ENCODE measurements at places on chromosomes 1 and 21. TPM values are rescaled to one million over a fixed set of nuclear protein-coding genes. Genes with fewer than 3 reads are reported as not detected.

The FCRL5 gene
- total RNA-seq: 0.11 TPM

The RRP15 gene
- 17.9 TPM for total RNA-seq

The KRTAP11-1 gene
- not detected for total RNA-seq

The OR2T29 gene
- not detected for total RNA-seq

The SYCP1 gene
- total RNA-seq: not detected

The PPFIA4 gene
- 6.5 TPM for total RNA-seq

The FCRLA gene
- total RNA-seq: 0.48 TPM

The NAV1 gene
- 27.5 TPM for total RNA-seq

The KRTAP19-3 gene
- total RNA-seq: not detected

- DNase-seq: peak; percentile 77
These were observed 7.0 kb upstream of the P3R3URF start for GRCh38 chr1:46183079-46183847.

DNA sequence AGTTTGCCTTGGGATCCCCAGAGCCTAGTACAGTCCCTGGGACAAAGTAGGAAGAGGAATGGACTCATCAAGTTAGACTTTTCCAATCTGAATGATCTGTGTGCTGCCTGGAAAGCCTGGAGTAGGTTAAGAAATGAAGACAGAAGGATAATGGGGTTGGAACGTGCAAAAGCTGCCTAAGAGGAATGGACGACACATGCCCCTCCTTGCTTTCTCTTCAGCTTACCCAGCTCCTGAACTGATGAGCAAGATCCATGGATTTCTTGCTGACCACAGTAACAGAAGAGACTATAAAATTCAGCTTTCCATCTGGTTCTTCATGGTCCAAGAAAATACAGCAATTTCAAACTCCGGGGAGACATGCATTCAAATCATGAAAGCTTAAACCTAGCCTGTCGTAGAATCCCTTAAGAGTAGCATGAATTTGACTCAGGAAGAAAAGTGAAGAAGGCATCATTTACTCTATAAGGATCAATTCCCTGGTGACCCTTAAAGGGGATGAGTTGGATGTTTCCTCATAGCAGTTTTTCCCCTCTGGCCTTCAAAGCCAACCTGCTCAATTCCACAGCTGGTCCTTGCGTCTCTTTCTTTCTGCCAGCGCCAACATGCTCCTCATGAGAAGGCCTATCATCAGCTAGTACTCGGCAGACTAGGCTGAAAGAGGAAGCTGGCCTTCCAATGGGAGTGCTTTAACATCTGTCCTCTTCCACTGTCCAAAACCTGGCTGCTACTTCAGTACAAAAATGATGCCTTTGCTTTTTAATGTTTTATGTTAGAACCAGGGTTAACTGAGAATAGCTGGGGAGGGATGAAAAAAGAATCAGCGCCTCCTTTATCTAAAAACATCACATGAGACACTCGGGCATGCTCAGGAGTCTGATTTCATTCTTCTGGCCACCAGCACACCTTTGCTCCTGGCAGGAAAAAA, 5.7 kb upstream of the PEF1 start:
- no peak for DNase-seq

GRCh38 chr1:44263568-44264450, 50.5 kb downstream of the DMAP1 start:
- no peak for DNase-seq

DNA sequence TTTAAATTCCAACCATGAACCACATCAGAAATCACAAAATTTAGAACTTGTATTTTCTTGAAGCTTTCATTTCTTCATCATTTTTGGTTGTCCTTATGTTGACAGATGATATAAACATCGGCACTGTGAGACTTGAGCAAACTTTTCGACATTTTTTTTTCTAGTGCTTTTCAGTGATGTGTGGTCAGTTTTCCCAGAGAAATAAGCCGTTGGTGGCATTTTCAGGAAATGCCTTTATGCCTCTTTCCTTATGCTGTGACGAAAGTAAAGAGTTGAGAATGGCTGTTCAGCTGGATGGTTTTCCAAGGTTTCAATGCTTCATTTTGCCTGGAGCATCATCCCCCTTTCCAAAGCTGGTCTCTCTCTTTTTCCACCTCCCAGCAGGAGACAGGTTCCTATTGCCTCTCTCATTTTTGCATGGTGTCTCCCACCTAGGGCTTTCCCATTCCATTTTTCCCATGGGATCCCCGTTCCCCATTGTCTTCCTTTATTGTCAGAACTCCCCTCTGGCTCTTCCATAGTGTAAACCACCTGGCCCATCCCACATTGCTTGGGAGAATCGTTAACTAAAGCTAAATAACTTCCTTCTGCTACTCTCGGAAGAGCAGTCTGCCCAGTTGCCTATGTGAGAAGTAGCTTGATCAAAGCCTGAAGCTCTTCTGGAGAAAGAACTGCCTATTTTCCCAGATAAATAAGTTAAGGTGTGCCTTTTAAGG, 61.4 kb upstream of the DYNLT5 start:
- DNase-seq: no peak

DNA sequence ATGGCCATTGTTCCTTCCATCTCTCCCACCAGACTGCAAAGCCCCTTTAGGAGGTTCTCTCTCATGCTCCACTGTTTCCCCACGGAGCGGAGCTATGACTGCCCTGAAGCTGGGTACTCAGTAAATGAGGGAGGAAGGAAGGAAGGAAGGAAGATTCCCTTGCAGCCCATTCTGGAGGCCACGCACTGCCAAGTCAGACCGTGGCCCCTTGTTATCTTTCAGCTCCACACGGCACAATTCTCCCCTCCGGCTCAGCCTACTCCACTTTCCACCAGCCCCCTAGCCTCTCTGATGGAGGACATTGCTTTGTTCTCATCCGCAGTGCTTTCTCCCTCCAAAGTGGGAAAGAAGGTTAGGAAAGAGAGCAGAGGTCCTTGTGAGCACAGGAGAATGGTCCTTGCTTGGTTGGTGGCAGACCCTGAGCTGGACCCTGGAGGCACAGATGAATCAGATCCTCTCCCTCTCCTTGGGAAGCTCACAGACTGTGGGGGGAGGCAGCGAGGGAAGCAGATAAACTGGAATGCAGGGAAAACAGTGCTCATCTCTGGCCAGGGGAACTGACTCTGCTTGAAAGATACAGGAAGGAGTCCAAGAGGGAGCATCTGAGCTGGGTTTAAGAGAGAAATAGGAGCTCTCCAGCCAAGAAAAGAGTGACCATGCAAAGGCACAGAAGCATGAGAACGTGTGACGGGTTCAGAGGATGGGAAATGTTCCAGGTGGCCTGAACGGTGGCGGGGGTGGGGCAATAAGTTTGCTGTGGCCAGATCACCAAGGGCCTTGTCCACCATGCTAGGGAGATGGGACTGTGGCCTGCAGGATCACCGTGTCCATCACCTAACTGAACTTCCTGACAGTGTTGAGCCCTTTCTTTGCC, 52.6 kb downstream of the GLIS1 start:
- DNase-seq: no peak

DNA sequence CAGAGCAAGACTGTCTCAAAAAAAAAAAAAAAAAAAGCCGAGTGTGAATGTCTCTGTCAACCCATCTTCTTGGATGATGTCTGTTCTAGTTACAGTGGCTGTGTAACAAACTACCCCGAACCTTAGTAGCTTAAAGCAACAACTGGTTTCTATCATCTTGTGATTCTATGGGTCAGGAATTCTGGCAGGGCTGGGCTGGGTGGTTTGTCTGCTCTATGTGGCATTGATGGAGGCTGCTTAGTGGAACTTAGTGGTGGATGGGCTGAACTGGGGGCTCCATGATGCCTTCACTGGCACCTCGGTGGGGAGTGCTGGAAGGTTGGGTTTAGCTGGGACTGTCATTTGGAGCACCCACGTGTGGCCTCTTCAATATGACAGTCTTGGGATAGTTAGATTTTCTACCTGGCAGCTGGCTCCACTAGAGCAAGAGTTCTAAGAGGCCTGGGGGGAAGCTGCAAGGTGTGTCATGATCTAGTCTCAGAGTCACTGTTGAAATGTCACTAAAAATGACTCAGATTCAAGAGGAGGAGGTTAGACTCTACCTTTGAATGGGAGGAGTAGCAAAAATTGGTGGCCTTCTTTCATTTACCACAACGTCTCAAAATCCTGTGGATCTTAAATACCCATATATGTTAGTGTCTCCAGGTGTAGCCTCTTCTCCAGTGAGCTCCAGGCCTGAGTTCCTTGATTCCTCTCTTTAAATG, 18.6 kb downstream of the ACOT11 start:
- DNase-seq: no peak

GRCh38 chr1:32249831-32250525, 1.1 kb upstream of the LCK start:
- DNase-seq: no peak

DNA sequence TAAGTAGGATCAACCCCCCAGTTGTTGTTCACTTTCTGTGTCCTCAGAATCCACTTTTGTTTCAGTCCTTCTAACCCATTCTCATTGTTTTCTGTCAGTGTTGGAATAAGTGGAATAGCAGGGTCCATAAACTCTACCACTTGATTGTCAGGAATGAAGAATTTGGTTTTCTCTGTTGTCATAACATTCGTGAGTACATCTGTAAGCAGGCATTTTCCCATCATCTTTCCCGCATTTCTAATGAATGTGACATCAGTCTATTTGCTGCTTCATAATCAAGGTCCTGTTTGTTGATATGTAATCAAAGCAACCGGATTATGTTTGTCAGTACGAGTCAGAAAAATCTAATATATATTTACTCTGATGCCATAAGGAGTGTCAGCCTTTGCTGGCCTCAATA, 147.1 kb downstream of the KIF26B start:
- DNase-seq: no peak

DNA sequence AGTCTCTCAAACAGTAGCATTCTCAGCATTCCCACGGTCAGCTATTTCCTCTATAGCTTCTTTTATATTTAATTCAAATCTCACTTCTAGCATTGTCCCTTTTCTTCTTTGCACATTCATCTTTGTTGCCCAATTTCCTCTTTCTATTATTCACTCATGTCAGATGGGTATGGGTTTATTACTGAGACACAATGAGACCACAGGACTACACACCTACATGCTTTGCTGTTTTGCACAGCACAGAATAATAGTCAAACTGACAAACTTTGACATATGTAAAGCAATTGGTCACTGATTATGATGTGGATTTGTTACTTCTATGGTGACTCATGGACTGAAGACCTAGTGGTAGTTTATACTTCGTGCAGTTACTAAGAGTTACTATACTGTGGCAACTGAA, 5.8 kb upstream of the CD1C start:
- DNase-seq: no peak

- DNase-seq: no peak
These were observed 67.9 kb upstream of the ADAMTS5 start for GRCh38 chr21:27034796-27035195.

GRCh38 chr1:30966690-30967369, 58.3 kb upstream of the SDC3 start:
- peak; percentile 70 for DNase-seq

DNA sequence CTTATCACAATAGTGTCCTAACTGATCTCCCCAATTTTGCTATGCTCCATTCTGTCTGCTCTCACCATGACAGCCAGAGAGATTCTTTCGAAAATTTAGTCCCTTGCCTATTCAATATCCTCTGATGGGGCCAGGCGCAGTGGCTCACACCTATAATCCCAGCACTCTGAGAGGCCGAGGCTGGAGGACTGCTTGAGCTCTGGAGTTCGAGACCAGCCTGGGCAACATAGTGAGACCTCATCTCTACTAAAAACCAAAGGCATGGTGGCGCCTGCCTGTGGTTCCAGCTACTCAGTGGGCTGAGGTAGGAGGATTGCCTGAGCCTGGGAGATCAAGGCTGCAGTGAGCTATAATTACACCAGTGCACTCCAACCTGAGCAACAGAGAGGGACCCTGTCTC, 16.1 kb upstream of the PDZK1IP1 start:
- DNase-seq: no peak

Data from urinary bladder (tissue), 4 donors.